T-helper 17 cell (primary cell): ENCODE measurements at places on chromosomes 13 and 19. TPM values are rescaled to one million over a fixed set of nuclear protein-coding genes. Genes with fewer than 3 reads are reported as not detected.

DNA sequence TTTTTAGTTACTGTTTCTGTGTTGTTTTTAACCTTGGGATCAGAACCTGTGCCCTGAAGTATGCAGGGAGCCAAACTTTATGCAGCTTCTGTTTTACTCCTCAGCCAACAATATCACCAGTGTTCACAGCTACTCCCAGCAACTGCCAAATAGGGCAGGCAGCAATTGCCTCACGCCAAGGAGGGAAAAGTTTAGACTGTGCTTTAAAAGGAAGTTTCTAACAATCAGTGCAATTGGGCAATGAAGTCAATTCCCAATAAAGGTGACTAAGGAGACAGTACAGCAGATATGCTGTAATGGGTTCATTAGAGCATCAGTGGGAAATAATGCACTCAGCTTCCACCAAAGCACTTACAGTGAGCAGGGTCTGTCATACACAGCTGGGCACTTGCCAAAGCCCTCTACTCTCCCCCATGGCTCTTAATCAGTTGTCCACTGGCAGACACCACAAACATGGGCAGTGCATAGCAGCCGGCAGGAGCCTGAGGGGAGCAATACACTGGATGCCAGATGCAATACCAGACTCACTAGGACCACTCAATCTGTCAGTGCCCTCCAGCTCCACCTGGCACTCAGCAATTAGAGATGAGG is 19.3 kb downstream of the ENOX1 start:
- no peak for DNase-seq

DNA sequence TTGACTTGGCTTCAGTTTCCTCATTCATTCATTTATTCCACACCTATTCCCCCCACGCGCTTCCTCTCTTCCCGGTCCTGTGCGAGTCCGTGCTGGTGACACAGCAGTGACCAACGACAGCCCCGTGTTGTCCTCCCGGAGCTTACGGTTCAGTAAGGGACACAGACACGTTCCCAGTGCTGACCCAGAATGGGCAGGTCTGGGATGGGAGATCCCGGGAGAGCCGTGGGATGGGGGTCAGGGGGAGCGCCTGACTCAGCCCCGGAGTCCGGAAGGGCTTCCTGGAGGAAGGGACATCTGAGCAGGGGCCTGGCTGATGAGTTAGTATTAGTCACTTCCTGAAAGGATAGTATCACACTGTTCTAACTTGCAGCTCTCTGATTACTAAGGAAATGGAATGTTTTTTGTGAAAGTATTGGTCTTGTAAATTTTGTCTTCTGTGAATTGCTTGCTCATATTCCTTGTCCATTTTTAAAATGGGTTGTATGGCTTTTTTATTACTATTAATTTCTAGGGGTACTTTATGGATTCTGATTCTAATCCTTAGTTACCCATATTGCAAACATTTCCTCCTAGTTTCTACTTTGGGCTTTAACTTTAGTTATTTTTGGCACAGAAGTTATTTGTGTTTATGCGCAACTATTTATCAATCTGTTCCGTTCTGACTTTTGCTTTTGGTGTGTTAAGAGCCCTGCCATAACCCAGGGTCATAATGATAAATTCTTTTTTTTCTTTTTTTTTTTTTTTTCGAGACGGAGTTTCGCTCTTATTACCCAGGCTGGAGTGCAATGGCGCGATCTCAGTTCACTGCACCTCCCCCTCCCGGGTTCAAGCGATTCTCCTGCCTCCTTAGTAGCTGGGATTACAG is 708 bp upstream of the ERCC1 start:
- DNase-seq = peak; percentile 28

GRCh38 chr19:28680111-28680510 is 532.8 kb downstream of the UQCRFS1 start:
- DNase-seq = no peak

GRCh38 chr19:3813473-3814392 is 27.6 kb upstream of the MATK start:
- no peak for DNase-seq

- DNase-seq = no peak
Observed at GRCh38 chr19:55287361-55288079, 3.7 kb downstream of the BRSK1 start.

DNA sequence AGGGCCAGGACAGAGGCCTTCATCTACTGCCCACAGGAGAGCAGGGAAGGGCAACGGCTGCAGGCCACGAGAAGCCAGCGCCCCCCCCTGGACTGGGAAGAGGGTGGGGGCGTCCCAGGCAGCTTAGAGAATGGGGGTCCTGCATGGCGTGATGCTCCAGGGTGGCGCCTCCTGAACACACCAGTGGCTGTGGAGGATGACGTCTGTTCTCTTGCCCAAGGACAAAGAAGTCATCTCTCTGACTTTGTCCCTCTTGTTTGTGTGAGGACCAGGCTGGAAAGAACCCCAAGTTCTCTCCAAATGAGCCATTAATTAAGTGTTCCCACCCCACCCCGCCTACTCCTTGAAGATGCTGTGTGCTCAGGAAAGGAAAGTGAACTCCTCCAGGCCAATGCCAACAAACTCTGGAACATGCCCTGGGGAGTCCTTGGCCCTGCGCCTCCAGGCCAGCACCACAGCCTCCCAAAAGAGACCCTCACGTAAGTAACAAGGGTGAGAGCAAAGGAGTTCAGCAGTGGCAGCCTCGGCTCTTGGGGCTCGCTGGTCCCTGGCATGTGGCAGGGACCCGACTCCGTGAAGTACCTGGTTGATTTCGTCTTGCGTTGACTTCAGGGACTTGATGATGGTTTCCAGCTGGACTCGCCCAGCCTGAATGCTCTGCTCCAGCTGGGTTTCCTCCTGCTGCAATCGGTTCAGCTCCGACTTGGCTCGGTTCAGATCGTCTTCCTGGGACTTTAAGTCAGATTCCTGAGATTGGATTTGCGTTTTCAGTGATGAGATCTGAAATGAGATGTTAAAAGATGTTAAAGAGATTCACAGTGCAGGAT is 68.4 kb downstream of the EPS15L1 start:
- no peak for DNase-seq

DNA sequence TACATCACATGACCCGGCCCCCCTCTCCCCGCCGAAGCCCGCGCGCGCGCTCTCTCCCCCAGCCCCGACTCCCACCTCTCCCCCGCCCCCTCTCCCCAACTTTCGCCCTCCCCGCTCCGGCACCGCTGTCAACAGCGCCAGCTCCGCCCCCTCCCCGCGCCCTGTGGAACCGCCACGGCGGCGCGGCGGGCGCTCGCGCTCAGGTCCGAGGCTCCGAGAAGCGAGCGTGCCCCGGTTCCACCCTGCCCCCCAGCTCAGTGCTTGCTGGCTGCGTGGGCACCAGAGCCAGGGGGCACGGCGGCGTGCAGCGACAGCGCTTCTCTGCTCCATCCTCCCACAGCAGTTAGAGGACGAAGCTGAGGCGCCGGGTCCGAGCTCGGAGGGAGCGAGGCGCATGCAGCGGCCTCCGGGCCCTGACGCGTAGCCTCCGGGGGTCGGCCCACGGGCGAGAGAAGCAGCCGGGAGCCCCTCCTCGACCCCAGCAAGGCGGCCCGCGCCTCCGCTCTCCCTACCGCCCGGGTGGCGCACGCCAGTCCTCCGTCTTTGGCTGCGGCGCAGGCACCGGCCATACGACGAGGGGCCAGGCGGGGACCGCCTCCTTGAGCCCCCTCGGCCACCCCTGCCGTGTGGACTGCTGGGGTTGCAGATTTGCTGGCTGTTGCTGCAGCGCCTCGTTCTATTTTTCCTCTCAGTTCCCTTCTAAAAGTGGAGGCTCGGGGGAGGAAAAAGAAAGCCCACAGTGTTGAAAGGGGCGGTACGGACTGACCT is 109.5 kb downstream of the KCNRG start:
- peak; percentile 96 for DNase-seq

- no peak for DNase-seq
Observed at GRCh38 chr13:72537395-72537780, 190.0 kb downstream of the MZT1 start.

DNA sequence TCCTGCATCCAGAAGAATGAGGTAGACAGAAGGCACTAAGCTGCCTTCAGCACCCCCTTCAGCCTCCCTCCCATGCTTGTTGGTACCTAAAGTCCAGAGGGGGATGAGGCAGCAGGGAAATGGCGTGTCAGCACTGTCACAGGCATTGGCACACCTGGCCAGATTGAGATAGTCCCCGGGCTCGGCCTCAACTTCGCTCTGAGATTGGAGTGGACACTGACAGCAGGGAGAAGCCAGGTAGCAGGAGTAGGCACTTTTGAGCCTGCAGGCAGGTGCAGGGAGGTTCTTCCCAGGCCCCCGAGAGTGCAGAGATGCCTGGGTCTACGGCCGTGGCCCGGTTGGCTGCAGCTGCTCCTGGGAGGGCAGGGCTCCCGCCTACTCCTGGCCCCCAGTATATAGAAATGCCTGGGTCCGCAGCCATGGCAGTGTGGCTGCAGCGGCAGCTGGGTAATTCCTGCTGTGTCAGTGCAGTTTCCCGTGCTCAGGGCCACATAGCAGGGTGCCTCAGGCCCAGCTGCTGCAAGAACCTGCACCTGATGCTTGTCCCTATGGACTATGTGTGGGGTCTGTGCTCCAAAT is 160.3 kb downstream of the SLITRK6 start:
- no peak for DNase-seq

DNA sequence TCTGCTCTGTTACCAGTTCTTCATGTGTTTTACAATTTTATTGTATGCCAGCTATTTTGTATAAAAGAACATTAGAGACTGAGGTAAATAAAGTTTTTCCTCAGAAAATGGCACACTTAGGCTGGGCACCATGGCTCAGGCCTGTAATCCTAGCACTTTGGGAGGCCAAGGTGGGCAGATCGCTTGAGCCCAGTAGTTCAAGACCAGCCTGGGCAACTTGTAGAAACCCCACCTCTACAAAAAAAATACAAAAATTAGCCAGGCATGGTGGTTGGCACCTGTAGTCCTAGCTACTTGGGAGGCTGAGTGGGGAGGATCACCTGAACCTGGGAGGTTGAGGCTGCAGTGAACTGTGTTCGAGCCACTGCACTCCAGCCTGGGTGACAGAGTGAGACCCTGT is 32.0 kb downstream of the CCDC8 start:
- DNase-seq = no peak

- DNase-seq = peak; percentile 54
Observed at GRCh38 chr19:45406226-45407090, at the start of gene POLR1G. POLR1G (plus strand) TSS chr19:45406644; CDS start chr19:45406697, 53 bp downstream.

DNA sequence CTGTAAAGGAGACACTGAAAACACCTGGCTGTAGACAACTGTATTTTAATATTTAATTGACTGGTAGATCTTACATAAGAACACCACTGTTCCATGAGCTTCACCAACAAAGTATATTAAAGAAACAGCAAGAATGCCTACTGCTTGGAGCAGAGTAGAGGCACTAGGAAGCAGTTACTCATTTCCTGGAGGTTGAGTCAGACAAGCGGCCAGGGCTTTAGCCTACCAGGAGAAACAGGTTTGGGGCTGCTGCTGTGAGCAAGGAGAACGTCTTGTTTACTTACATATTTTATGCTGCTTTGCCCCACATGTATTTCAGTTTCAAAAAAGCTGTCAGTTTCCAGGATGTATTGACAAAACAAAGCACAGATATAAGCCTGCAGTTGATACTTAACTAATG is 33.4 kb downstream of the ALG5 start:
- DNase-seq = no peak

GRCh38 chr19:30570194-30570593 is 198.0 kb downstream of the ZNF536 start:
- DNase-seq = no peak

DNA sequence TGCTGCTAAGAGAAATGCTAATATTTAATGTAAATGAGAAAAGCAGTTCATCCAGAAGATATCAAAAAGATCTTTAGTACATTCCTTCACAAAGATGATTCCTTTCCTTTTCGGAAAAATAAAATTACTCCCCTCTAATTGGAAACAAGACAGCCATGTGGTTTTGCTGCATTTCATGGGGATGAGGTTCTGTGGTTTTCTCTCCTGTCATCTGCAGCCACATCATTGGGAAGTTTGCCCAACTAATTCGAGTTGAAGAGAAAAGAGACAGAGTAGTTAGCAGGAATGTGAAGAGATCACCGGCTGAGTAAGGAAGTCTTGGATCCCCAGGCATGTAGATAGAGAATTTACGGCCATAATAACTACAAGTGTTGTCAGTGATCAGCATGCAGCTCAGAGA is 122.1 kb downstream of the CYSLTR2 start:
- DNase-seq = no peak

DNA sequence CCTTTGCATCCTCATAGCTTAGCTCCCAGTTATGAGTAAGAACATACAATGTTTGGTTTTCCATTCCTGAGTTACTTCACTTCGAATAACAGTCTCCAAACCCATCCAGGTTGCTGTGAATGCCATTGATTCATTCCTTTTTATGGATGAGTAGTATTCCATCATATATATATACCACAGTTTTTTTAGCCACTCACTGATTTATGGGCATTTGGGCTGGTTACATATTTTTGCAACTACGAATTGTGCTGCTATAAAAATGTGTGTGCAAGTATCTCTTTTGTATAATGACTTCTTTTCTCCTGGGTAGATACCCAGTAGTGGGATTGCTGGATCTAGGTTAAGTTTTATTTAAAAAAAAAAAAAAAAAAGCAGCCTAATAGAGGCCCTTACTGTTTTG is 14.1 kb downstream of the TNFRSF19 start:
- DNase-seq = no peak

DNA sequence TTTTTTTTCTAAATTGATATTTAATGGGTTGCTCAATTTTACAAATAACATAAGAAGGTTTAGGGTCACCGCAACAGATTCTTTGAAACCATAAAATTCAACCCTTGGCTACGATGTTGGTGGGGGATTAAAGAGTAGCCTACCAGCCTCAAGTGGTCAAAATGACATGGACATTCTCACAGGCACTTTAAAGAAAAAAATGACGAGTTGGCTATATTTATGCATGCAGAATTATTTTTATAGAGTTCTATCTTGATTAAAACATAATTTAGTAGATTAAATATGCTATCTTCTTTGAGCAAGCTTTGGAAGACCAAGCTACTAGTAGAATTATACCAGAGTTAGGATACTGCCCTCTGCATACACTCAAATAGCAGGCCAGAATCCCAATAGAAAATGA is 293.0 kb downstream of the DCT start:
- no peak for DNase-seq

- DNase-seq = no peak
Observed at GRCh38 chr19:47723581-47723940, 10.3 kb downstream of the EHD2 start.

The ADGRE2 gene
- total RNA-seq = 5.3 TPM

The UBE2L5 gene
- total RNA-seq = not detected

The BICRA gene
- total RNA-seq = 34.8 TPM

The CLEC11A gene
- not detected for total RNA-seq

The CEACAM6 gene
- not detected for total RNA-seq

The TPTE2 gene
- total RNA-seq = not detected

The FCHO1 gene
- total RNA-seq = 69.2 TPM

The TMEM150B gene
- not detected for total RNA-seq

The KLK1 gene
- not detected for total RNA-seq

The KIR2DL3 gene
- not detected for total RNA-seq

The LILRB3 gene
- total RNA-seq = 6.2 TPM
